Hematopoietic multipotent progenitor cell (in vitro differentiated cells): ENCODE measurements at places on chromosomes 4 and X. TPM values are rescaled to one million over a fixed set of nuclear protein-coding genes. Genes with fewer than 3 reads are reported as not detected.

CFI gene
- 1.6 TPM for total RNA-seq

CACNA1F gene
- 1.3 TPM for total RNA-seq

PDE5A gene
- total RNA-seq: 1.3 TPM

TLR3 gene
- 3.2 TPM for total RNA-seq

DDX53 gene
- total RNA-seq: not detected

BST1 gene
- 13.7 TPM for total RNA-seq

TACR3 gene
- not detected for total RNA-seq
